ENCODE measurements at places on chromosomes 6 and 20.

GRCh38 chr20:50092436-50092835 lies 20.5 kb downstream of the UBE2V1 start:
- no peak for DNase-seq

GRCh38 chr6:117188627-117189201 lies 76.6 kb upstream of the VGLL2 start:
- no peak for DNase-seq

DNA sequence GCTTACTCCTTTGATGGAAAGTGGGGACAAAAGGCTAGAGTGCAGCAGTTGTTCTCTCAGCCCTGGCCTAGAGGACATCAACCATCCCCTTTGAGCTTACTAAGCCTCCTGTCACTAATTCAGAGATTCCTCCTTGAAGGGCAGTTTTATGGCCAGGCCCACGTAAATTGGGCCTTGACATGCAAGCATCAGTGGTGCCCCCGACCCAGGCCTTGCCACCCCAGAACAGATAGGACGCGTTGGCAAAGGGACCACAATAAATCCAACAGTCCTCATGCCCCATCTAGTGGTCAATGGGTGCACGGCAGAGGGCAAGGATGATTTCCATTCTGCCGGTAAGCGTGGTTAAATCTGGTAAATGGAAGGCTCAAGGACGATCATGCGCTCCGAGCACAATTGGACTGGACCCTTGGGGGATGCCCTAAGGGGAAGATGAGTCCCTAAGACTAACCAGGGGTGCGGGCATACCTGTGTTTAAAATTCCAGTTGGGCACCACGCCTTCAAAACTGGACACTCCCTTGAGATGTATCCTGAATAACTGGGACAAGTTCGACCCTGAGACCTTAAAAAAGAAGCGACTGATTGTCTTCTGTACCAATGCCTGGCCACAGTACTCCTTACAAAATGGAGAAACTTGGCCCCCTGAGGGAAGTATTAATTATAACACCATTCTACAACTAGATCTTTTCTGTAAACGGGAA lies 32.6 kb downstream of the CEP85L start:
- no peak for DNase-seq

DNA sequence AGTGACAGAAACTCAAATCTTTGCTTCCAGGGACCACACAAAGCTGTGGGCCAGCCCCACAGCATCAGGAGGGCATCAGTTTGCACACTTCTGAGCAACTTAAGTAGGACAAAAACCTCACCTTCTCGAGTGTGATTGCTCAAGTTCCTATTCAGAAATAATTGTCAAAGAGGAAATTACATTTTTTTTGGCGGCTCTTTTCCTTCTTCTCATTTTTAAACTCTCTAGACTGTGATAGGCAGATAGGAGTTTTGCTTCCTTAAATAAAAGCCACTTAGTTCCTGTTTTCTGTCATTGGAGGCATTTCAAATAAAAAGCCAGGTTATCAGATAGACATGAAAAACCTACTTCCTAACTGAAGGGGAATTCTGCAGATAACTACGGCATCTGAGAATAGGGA lies 11.2 kb upstream of the TAGAP start:
- no peak for DNase-seq

GRCh38 chr6:170221052-170221752 lies 69.7 kb downstream of the DLL1 start:
- peak; percentile 59 for DNase-seq

- DNase-seq: no peak
Measured at GRCh38 chr6:74213995-74214394, 518.0 kb downstream of the CD109 start.

- no peak for DNase-seq
Measured at GRCh38 chr20:17345321-17345720, 118.5 kb downstream of the PCSK2 start.

GRCh38 chr20:23783447-23783846 lies 32.7 kb upstream of the CST1 start:
- no peak for DNase-seq

GRCh38 chr6:162200041-162200440 lies 527.5 kb downstream of the PRKN start:
- no peak for DNase-seq

DNA sequence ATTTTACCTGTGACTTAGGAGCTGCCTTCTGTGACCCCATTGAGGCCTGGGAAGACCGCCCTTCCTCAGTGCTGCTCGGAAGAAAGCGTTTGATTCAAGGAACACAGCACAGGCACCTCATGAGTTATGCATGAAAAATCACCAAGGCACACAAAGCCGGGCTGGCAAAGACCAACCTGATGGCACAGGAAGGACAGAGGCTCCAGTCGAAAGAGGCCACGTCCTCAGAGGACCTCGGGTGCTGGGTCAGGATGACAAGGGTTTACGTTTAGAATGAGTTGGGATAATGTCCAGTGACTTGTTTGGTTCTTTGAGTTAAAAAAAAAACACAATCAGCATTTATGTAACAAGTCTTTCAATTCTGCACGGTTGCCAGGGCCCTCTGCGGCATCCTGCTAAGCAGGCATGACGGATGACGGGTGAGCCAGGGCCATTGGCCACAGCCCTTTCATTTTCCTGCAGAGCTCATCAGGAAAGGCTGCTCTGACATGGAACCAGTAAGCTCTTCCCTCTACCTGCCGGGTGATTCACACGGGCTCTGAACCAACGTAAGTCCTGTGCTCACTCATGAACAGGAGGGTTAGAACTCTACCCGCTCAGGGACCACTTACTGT lies 112.8 kb downstream of the DACT2 start:
- no peak for DNase-seq

DNA sequence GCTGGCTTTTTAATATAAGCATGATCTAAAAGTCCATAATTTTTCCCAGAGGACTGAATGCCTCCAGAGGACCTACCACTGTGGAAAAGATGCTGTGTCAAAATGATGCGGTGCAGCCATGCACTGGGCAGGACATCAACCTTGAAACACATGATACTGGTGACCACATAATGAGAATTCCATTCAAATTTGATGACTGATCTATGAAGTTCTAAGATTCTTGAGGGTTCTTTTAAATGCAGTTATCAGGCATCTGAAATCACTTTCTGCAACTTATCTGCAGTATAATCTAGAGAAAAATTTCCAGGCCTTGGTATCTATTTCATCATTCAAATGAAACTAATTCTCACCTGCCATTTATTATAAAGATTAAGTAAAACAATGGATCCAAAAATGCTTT lies 15.0 kb upstream of the MARCKS start:
- DNase-seq: no peak

- no peak for DNase-seq
Measured at GRCh38 chr6:139568151-139568955, 193.9 kb upstream of the CITED2 start.

DNA sequence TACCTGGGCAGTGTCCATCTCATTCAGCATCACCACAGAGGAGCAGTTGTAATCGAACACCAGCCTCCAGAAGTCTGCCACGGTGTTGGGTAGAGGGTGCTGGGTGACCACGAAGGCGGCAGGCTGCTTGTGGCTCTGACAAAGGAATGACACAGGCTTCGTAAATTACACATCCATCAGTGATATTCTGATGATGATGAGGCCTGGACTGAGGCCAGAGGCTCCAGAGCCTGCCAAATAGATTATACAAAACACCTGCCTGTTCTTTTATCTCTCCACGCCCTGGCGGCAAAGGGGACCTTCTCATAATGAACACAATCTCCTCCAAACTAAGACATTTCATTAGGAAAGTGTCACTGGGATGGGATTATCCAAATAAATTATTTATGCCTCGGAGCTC lies 480.2 kb upstream of the CHD6 start:
- no peak for DNase-seq

DNA sequence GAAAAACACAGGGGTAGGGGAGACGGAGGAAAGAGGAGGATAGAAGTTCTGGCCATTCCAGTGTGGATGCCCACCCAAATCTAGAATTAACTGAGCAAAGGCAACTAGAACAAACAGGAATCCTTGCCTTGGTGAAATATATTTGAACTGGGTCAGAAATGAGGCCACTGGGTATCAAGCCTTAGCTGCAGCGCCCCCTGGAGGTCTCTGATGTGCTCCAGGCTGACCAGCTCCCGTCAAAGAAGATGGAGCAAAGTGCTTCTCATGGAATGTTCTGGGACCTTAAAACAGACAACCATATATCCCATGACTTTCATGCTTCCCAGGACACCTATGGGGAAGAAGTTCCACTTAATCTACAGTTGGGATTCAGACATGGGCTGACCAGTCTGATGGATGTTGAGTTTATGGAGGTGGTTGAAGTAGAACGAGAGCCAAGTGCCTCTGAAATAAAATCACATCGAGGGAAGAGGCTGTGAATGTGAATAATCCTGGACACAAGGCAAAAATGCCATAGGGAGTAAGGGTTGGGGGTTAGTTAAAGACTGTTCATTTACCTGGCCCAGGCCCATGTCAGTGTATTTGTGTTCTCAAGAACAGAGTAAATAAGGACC lies 50.4 kb downstream of the HLA-DPB1 start:
- no peak for DNase-seq

DNA sequence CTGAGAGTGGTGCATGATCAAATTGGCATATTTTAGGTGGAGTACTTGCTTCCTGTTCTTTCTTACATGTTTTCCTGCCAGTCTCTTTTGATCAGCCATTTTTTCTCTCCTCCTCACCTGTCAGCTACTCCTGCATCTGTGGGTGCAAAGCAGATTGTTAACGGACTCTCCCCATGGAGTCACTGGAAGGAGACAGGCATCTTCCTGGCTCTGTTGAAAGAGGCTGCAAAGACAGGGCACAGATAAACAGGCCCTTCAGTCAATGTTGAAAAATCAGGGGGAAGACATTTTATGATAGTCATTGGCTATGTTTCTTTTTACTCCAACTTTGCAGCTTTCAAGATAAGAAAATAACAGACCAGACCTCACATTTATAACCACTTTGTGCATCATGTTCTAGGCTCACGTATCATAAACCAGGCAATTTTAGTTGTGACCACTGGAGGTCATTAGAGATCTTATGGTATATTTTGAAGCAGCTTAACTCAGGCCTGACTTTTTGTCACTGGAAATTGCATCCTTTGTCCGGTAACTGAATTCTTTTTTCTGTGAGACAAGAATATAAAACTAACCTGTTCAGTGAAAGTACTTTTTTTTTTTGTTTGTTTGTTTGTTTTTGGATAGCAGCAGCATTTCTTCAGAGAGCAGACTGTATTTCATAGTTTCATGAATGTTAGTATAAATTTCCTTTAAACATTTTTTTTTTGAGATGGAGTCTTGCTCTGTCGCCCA lies 20.1 kb downstream of the ECT2L start:
- DNase-seq: no peak
